ENCODE measurements at places on chromosomes 6 and 20.

DNA sequence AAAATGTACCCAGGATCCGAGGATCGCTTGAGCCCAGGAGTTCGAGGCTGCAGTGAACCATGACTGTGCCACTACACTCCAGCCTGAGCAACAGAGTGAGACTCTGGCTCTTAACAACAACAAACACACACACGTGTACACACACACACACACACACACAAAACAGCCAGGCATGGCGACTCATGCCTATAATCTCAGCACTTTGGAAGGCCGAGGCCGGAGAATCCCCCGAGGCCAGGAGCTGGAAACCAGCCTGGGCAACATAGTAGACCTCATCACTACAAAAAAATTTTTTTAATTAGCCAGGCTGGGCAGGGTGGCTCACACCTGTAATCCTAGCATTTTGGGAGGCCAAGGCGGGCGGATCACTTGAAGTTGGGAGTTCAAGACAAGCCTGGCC lies 23.3 kb upstream of the ARFGEF2 start:
- no peak for DNase-seq

DNA sequence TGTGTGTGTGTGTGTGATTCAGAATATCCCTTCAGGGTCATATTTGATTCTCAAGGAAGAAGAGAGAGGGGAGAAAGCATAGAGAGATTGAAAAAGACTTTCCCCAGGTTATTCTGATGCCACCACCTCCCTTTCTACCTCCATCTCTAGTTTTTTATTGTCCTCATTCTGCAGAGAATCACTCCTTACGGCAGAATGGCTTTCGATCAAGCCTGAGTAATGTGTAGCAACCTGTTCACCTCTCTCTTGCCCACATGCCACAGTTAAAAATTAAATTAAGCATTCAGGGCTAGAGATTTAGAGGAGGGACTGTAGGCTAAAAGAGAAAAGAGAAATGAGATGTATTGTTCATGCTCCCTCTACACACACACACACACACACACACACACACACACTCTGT lies 18.1 kb downstream of the KLHL32 start:
- DNase-seq, result no peak

- DNase-seq, result no peak
Observed at GRCh38 chr20:54276577-54277169, 68.8 kb downstream of the PFDN4 start.

DNA sequence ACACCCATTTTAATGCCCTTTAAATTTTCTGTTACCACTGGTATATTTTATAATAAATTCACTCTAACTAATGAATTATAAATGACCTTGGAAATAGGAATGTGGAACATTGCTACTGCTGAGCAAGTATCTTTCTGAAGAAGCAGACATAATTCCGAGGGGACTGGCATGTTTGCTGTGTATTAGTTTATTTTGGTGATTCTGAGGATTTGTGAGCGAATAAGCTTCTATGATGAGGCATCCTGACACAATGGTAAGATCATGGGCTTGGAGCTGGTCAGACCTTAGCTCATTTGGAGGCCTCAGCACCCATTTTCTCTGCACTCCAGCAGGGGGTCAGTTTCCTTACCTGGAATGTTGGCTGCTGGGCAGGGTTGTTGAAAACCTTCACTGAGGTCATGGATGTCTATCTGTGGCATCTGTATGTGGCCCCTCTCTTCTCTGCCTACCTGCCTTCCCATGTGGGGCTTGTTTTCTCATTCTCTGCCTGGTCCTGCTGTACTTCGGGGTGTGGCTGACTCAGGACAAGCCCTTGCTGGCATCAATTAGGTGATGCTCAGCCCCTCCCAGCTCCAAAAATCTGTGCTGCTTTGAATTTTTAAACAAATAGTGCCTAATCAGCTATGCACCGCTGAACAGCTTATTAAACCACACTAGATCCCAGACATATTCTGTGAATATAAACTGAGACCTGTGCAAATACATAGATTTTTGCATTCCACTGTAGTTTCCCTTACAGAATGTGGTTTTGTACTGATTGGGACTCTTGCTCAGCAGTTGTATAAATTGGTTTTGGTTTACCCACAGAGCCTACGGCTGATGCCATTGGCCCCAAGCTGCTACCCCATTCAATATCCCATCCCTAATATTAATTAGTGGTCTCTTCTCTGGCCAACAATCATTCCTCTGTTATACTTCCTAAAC lies 10.7 kb downstream of the ARID1B start:
- DNase-seq, result no peak

Measured in CD4-positive, alpha-beta T cell treated with Interleukin-10 for 1 hour (primary cell).